ENCODE measurements at places on chromosomes 11 and 22.

- peak; percentile 97 for DNase-seq
Observed at GRCh38 chr11:122749005-122749687, 89.2 kb upstream of the CRTAM start.

GRCh38 chr11:134355656-134356055, 23.9 kb downstream of the GLB1L2 start:
- no peak for DNase-seq

DNA sequence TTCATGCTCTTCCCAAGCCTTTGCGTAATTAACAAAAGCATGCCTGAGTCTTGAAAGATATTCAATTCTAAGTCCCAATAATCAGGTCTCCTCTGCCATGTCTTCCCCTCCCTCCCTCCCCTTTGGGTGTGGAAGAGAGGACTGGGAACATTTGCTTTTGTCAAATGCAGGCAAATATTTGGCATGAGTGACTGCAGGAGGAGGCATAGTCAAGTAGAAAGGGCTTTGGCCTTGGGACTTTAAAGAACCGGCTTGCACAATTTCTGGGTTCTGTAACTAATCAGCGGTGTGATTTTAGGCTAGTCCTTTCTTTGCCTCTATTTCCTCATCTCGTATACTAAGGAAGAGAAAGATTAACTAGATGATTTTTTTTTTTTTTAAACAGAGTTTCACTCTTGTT, 59.5 kb downstream of the SCN3B start:
- DNase-seq: no peak

GRCh38 chr11:78214331-78215194, 25.8 kb downstream of the USP35 start:
- no peak for DNase-seq
